CD4-positive, alpha-beta T cell treated with Interferon gamma for 1 hour (primary cell): ENCODE measurements at places on chromosomes 4 and X.

- no peak for DNase-seq
Measured at GRCh38 chr4:153465615-153466080, 512 bp upstream of the TMEM131L start.

DNA sequence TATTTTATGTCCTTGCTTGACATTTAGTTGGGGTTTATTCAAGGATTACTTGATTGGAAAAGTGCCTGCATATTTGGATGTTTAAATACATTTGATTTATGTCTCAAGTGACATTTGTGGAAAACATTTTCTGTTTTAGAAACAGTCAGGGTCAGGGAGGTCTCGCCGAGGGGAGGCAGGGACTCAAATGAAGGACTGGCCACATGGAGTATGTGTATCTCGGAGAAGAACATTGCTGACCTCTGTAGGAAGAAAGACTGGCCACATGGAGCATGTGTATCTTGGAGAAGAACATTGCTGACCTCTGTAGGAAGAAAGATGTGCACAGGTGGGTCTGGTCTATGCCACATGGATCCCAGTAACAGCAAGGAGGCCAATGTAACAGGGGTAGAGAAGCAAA, 233.6 kb downstream of the TRIML1 start:
- DNase-seq, result no peak

DNA sequence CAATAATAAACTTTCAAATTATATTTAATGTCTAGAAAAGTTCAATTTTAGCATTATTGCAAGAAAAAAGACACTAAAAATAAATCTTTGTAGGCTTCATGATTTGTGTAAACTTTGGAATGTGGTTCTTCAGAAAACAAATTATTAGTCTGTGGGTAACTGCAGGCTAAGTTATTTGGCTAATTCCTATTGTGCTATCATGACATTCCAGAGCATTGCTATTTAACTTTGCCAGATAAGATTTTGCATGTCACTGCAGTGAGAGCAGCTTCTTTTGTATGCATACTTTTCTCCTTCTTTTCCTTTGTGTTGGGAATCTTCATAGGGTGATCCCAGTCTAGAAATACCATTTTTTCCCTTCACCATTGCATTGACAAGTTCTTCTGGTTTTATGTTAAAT, 130.0 kb downstream of the AWAT2 start:
- DNase-seq, result no peak

DNA sequence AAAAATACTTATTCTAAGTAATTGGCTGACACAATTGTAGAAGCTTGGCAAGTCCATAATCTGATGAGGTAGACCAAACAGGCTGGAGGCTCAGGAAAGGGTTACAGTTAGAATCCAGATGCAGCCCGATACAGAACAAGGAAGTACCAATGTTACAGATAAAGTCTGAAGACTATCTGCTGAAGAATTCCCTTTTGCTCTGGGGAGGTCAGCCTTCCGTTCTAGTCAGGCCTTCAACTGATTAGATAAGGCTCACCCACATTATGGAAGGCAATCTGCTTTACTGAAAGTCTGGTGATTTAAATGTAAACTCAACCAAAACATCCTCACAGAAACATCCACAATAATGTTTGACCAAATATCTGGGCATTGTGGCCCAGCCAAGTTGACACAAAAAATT, 7.4 kb upstream of the DYNLT3 start:
- DNase-seq, result no peak

DNA sequence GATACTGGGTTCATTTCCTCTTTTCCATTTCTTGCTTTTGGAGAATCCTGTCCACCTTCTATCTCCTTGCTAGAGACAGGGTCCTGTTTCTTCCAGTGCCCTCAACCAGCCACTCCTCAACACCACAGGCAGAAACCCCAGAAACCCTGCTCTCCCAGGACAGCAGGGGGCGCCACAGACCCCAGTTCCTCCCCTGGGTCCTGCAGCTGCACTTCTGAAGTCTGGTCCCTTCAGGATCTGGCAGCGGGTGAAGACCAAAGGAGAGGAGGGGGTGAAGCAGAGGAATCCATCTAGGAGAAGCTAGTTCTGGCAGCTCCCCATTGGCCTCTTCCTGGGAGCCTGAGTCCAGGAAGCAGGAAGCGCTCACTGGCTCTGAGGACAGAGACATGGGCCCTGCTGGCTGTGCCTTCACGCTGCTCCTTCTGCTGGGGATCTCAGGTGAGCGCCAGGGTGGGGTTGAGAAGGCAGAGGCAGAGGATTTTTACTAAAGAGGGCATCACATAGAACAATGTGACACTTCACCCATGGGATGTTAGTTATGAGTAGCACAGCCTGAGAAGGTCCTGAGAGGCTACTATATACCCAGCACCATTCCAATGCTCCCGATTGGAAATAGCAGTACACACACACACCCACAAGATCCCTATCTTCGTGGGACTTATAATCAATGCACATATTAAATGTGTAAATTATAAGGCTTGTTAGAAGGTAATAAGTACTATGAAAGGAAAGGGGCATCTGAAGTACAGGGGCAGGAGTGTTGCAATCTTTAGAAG, at the start of gene PRSS48:
PRSS48 (plus strand) TSS at position 375 of the 776 bp plus-strand sequence; CDS start at position 387, 12 bp downstream.
- DNase-seq, result no peak

GRCh38 chr4:88018466-88018865, 11.0 kb downstream of the PKD2 start:
- DNase-seq, result no peak

DNA sequence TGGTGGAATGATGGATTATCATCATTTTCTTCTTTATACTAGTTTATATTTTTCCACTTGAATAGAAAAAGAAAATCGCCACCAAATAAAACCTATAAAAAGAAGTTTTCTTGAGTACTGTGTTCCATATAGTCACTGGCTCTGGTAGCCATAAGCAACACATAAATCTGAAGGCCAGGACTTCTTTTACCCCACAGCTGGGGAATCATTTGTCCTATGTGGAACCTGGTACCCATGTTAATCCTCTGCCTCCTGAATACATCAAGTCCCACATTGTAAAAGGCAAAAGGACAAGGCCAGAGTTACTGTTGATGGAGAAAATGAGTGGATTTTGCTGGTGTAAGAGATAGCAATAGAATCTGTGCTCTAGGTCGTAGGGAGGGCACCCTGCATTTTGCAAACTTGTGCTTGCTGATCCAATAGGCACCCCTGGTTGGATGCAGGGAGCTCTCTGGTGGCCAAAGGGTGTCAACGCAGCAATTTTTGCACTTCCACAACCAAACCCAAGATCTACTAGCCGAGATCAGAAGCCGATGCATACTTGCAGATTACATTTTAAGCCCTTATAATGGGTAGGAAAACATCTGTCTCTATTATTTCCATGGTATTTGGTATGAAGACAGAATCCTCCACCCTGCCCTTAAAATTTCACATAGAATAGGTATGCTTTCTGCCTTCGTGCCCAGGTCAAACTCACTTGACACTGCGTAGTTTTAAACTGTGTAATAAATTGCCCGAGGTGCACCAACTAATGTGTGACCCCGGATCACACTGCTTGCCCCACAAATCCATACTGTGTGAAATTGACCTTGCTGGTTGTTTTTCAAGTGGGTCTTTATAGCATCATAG, 146.2 kb upstream of the SCML1 start:
- DNase-seq, result no peak

DNA sequence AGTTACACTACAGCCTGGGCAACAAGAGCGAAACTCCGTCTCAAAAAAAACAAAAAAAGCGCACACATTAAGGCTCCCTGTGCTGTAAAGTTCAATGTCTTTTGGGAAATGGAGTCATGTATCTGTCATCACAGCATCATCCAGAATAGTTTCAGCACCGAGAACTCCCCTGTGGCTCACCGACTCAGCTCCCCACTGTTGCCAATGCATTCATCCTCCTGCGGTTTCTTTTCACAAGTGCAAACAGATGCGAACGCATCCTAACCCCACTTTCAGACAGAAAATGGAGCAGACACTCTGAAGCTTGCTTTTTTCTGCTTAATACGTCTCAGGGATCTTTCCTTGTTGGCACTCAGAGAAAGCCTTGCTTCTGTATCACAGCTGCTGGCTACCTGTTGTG, 13.8 kb upstream of the SH3TC1 start:
- no peak for DNase-seq

GRCh38 chrX:3346501-3347259, at the start of gene MXRA5:
MXRA5 (minus strand) TSS chrX:3346652; CDS start chrX:3343833, 2,819 bp downstream.
- DNase-seq, result no peak

GRCh38 chr4:146340798-146341197, 126.5 kb downstream of the REELD1 start:
- no peak for DNase-seq

DNA sequence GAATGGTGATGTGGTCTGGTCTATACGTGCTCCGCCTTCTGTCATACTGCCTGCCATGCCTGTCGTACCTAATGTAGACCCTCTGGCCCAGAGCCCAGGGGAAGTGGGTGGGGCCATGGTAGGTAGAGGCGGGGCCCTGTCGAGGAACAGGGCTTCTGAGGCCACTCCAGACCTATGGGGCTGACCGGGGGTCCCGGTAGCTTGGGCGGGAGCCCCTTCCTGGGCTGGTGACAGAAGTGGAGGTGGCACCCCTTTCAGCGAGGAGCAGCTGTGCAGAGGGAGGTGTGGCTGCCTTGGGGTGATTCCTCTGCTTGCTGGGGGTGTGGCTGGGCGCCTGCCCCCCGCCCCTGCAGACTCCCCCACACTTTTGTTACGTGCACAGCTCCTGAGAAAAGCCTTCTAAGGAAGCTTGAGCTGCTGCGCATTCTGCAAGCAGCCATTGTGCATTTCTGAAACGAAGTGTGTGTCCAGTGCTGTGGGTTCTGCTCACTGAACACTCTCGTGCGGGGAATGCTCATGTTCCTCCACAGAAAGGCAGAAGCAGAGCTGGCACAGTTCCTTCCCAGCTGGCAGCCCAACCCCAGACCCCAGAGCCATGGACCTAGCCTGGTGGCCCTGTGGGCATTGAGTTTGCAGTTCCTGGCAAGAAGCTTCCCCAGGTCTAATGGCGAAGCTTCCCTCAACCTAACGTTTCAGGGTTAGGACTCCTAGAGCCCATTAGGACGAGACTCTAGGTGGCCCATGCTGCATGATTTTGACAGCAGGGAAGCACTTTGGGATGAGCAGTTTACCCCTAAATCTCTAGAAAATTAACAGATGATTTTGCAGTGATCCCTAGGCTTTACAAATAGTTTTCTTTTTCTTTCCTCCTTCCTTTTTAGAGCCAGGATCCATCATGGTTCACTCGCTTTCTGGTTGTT, 72.7 kb upstream of the HGFAC start:
- DNase-seq, result no peak

DNA sequence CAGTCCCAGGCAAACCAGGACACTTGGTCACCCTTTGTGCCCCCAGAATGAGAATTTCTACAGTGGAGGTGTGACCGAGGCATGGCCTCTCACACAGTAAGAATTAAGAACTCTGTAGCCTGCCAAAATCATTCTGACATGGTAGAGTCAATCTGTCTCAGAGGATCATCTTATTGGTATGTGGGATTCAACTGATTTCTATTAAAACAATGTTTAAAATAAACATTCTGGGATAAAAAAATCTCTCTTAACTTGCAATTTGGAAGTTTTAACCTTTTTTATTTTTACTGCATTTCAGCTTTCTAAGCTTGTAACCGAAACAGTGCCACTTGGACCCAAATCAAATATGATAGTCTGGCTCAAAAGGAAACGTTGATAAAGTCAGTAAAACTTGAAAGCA, 165.4 kb upstream of the LDB2 start:
- no peak for DNase-seq

DNA sequence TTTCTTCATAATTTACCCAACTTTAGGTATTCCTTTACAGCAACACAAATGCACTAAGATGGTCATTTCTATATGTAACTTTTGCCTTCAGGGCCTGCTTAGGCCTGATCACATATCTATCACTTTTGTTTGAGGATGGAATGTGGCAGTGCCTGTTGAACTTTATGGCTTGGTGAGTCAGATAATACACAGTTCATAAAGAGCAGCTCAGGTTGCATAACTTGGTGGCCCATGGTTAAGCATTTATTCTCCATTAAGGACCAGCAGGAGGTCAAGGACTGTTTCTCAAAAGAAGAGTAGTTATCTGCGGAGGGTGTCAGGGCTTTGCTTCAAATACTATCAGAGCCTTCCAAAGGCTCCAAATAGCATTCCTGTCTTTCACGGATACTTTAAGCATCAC, 124.1 kb upstream of the PDHA2 start:
- DNase-seq, result no peak

DNA sequence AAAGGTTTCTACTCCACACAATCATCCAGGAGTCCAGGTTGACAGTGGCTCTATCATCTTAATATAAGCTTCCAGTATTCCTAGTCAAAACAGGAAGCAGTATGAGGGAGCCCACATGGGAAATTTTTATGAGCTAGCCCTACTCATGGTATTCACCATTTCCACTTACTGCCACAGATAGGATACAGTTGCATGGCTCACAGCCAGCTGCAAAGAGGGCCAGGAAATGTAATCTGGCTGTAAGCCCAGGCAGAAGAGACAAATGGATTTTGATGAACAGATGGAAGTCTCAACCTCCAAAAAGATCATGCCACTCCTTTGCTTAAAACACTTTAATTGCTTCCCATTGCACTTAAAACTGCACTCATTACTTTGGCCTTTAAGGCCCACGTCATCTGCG, 150.6 kb downstream of the ADAMTS3 start:
- no peak for DNase-seq

GRCh38 chr4:153533387-153533786, 67.2 kb downstream of the TMEM131L start:
- DNase-seq, result no peak

- no peak for DNase-seq
Measured at GRCh38 chrX:13094828-13095341, 50.5 kb upstream of the FAM9C start.

DNA sequence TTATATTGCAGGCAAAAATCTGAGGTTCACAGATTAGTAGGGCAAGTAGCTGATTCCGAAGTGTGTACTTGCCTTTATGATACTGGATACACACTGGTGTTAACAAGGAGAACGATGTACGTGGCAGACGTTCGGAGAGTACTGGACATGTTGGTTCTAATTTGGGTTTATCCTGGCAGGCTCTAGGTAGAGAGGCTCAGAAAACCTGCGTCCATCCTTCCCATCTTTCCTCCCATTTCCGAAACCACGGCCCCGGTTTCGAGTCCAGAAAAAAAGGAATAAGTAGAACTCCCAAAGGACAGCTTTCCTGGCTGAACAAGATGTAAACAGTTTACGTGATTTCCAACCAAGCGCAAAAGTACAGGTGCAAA, 351 bp upstream of the SLC30A9 start:
- no peak for DNase-seq

GRCh38 chr4:188551156-188551555, 411.9 kb downstream of the TRIML1 start:
- DNase-seq, result no peak

- no peak for DNase-seq
Measured at GRCh38 chrX:115138040-115138439, 51.2 kb upstream of the RBMXL3 start.

GRCh38 chrX:8845060-8845459, 43.9 kb upstream of the FAM9A start:
- no peak for DNase-seq

DNA sequence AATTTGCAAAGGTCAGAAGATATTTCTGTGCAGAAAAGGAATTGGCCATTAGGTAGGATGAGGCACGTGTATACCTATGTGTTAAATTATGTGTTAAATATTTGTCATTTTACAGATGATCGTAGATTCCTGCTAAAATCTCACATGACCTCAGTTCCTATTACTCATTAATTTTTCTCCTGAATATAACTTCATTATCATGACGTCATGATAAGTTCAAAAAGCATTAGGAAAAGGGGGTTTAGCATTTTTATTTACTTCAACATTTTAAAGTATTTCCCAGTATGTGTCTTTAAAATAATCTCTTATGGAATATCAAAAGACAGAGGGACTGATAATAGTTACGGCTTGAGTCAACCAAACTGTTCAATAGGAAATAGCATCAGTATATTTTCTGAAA, 372.8 kb downstream of the IL1RAPL1 start:
- DNase-seq, result no peak

GRCh38 chrX:138982365-138982764, 270.8 kb upstream of the FGF13 start:
- DNase-seq, result no peak
